Osteoblast (primary cell): ENCODE measurements at places on chromosomes 7 and 10. TPM values are rescaled to one million over a fixed set of nuclear protein-coding genes. Genes with fewer than 3 reads are reported as not detected.

DNA sequence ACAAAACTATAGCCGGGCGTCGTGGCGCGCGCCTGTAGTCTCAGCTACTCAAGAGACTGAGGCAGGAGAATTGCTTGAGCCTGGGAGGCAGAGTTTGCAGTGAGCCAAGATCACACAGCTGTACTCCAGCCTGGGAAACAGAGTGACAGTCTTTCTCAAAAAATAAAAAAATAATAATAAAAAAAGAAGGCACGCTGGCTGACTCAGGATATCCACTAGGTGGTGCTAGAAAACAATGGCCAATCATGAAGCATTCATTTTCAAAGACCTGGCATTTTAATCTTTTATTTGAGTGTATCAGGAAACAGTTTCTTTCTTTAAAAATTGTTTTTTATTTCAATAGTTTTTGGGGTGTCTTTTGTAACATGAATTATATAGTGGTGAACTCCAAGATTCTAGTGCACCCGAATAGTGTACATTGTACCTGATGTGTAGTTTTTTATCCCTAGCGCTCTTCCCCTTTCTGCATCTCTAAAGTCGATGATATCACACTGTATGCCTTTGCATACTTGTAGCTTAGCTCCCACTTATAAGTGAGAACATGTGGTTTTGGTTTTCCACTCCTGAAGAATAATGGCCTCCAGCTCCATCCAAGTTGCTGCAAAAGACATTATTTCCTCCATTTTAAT lies 88.6 kb downstream of the LYZL1 start:
- H3K27me3 ChIP-seq, result no peaks in the 10 kb centered on the region
- no peaks in the 10 kb centered on the region for H3K36me3 ChIP-seq
- no peak overlapping the region for H3K4me3 ChIP-seq
- H3K4me1 ChIP-seq, result peaks cover 4% of the 10 kb centered on the region
- DNase-seq, result no peak
- H3K27ac ChIP-seq, result no peak overlapping the region

GRCh38 chr10:43024942-43025700 lies 51.7 kb upstream of the RET start:
- no peaks in the 10 kb centered on the region for H3K4me1 ChIP-seq
- no peak for DNase-seq
- no peak overlapping the region for H3K27ac ChIP-seq

GRCh38 chr7:26468625-26469024 lies 177.0 kb downstream of the SNX10 start:
- H3K4me1 ChIP-seq, result no peaks in the 10 kb centered on the region
- DNase-seq, result no peak
- no peaks in the 10 kb centered on the region for H3K36me3 ChIP-seq
- H3K4me3 ChIP-seq, result no peak overlapping the region
- H3K27ac ChIP-seq, result no peak overlapping the region

- no peaks in the 10 kb centered on the region for H3K4me1 ChIP-seq
- peaks cover 9% of the 10 kb centered on the region for H3K36me3 ChIP-seq
- peak; percentile 62 for DNase-seq
- no peaks in the 10 kb centered on the region for H3K27me3 ChIP-seq
- no peak overlapping the region for H3K4me3 ChIP-seq
- H3K27ac ChIP-seq, result no peak overlapping the region
Measured at GRCh38 chr7:102251531-102252365, 34.9 kb upstream of the SH2B2 start.

DNA sequence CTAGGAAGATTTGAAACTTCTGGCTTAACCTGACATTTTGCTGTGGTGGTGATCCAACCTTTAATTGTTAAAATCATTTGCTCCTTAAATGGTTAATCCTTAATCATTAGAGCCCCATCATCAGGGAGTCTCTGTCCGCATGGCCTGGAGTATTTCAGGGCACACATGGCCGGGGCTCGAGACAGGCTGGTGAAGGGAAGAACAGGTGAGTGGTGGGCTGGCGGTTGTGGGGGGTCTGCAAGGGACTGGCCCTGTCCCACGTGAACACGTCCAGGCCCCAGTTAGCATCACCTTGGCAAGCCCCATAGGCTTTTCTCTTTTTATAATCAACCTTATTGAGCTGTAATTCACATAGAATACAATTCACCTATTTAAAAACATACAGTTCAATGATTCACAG lies 109.5 kb downstream of the DNAJB6 start:
- no peaks in the 10 kb centered on the region for H3K27me3 ChIP-seq
- H3K4me1 ChIP-seq, result no peaks in the 10 kb centered on the region
- H3K4me3 ChIP-seq, result no peak overlapping the region
- H3K27ac ChIP-seq, result no peak overlapping the region
- DNase-seq, result no peak
- no peaks in the 10 kb centered on the region for H3K36me3 ChIP-seq

- H3K27me3 ChIP-seq, result no peaks in the 10 kb centered on the region
- H3K36me3 ChIP-seq, result no peaks in the 10 kb centered on the region
- H3K4me3 ChIP-seq, result no peak overlapping the region
- DNase-seq, result no peak
Measured at GRCh38 chr7:40324914-40325313, 190.1 kb downstream of the SUGCT start.

DNA sequence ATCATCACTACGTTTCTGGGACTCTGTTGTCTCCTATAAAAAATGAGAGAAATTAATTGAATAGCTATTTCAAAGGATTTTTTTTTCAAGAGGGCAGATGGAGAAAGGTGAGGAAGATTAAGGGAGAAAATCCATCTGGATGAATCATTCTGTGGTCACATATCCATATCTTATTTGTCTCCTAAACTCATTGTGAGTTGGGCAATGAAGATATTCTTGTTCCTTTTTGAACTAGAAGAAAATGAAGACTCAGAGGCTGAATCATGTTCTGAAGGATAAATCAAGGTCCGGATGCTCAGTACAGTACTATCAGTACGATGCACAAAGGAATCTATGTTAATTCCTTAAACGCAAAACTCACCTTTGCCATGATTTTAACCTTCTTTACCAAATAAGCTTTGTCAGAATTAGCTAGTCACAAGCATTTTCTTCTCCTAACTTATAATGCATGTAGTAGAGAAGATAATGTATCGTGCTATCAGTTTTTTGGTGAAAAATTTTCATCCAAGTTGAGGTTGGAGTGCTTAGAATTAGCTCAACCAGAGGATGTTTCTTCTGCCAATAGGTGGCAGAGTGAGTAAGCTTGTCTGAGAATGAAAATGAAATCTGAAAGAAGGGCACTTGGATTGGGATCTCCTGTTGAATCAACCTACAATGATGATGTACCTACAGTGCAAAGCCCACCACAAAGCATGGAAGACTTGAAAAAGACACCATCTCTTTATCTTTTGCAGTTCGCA lies 446.9 kb downstream of the KIF20B start:
- H3K36me3 ChIP-seq, result no peaks in the 10 kb centered on the region
- no peak overlapping the region for H3K4me3 ChIP-seq
- no peaks in the 10 kb centered on the region for H3K27me3 ChIP-seq
- DNase-seq, result peak; percentile 62
- H3K4me1 ChIP-seq, result no peaks in the 10 kb centered on the region

DNA sequence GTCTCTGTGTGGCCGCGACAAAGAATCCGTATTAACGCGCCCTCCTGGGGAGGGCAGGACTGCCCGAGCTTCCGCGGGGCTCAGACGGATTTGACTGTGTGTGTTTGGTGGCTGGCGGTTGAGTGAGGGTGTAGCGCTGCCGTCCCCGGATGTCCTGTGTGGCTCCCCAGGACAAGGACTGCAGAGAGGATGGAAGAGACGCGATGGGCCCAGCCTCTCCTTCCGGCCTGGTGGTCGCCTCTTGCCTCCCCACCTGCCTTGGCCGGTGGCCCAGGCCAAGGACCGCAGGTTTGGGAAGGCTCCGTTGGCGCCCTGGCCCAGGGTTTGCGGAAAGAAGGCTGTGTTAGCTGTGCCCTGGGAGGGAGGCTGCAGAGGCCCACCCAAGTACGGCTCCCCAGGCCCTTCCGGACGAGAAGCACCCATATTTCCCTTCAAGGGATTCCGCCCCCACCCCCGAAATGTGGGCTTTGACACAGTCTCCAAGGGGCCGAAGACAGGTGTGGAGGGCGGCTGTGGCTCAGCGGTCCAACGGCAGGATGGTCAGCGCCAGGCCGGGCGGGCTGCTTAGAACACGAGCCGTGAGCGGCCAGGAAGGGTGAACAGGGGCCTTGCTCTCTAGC lies 2.3 kb downstream of the UNCX start:
- H3K4me1 ChIP-seq, result no peaks in the 10 kb centered on the region
- H3K27me3 ChIP-seq, result peaks cover 81% of the 10 kb centered on the region
- H3K36me3 ChIP-seq, result no peaks in the 10 kb centered on the region
- H3K27ac ChIP-seq, result no peak overlapping the region

- DNase-seq, result no peak
- H3K36me3 ChIP-seq, result no peaks in the 10 kb centered on the region
- H3K27ac ChIP-seq, result no peak overlapping the region
- H3K4me1 ChIP-seq, result no peaks in the 10 kb centered on the region
Measured at GRCh38 chr7:99720800-99721595, 14.0 kb downstream of the CYP3A7 start.

The PPP1R3A gene
- total RNA-seq, result not detected in 2 replicates

The SEMA3A gene
- total RNA-seq, result 2.5 and 35.1 TPM in 2 replicates

The OR6B1 gene
- not detected in 2 replicates for total RNA-seq

The LAMB4 gene
- under 0.01 and 0.36 TPM in 2 replicates for total RNA-seq

The SLC29A4 gene
- 0.88 and 1.1 TPM in 2 replicates for total RNA-seq

The OR6V1 gene
- not detected in 2 replicates for total RNA-seq

The AUTS2 gene
- total RNA-seq, result 15.2 and 17.4 TPM in 2 replicates

The OR2A1 gene
- total RNA-seq, result 0.29 and 0.36 TPM in 2 replicates

The SYT15 gene
- under 0.01 TPM in 2 replicates for total RNA-seq
